ENCODE measurements at places on chromosomes 12 and 14.

- no peak for DNase-seq
Observed at GRCh38 chr14:55913324-55914025, 204.7 kb upstream of the PELI2 start.

GRCh38 chr14:91253795-91254323 is 9.4 kb upstream of the GPR68 start:
- no peak for DNase-seq

DNA sequence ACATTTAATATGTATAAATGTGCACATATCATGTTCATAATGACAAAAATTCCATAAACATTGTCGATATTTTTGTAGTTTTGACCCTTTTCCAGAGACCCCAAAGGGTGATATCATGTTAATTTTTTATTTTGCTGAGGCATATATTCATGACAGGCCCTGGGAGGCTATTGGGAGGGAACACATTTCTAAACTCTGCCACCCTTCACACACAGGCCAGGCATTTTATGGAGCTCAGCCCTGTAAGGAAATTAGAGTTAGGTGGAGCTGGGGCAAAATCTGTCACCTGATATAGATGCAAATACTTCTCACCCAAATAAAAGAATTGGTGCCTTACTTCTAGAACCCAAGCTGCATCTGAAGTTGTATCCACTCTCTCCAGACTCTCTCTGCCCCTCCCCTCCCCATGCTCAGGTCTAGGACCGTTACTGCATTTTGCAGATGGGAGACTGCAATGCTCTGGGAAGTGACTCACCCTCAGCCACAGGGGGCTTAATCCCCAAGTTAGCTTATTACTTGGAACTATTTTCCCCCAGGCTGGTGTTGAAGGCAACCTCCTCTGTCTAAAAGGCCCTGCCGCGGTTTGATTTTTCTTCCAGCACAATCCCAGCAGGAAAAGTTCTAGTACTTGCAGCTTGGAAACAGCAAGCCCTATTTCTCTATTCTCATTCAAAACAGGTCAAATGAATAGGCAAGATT is 238.9 kb downstream of the EMP1 start:
- no peak for DNase-seq

DNA sequence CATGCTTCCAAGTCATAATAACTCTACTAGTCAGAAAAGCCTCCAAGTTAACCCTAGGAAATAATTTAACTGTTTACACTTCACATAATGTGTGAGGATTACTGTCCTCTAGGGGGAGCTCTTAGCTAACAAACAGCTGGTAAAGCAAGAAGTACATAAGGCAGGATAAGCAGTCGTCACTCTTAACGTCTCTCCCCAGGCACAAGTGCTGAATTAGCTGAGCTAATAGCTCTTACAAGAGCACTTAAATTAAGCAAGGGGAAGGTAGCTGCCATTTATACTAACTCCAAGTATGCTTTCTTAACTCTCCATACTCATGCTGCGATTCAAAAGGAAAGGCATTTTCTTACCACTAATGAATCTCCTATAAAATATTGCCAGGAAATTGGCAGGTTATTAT is 79.3 kb upstream of the TSPAN11 start:
- peak; percentile 85 for DNase-seq

GRCh38 chr12:57740656-57741412 is 2.3 kb upstream of the AGAP2 start:
- peak; percentile 40 for DNase-seq

DNA sequence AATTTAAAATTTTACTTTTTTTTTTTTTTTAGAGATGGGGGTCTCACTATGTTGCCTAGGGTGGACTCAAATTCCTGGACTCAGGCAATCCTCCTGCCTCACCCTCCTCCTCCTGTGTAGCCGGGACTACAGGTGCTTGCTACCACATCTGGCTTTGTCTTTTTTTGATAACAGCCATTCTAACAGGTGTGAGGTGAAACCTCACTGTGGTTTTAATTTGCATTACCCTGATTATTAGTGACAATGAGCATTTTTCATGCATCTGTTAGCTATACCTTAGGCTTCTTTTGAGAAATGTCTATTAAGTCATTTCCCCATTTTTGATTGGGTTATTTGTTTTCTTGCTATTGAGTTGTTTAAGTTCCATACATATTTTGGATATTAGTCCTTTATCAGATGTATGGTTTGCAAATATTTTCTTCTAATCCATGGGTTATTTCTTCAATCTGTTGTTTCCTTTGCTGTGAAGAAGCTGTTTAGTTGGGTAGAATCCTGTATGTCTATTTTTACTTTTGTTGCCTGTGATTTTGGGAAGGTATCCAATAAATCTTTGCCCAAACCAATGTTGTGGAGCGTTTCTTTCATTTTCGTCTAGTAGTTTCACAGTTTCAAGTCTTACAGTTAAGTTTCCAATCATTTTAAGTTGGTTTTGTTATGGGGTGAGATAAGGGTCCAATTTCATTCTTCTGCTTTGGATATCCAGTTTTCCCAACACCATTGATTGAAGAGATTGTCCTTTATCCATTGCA is 86.1 kb downstream of the MYF5 start:
- DNase-seq: peak; percentile 53

GRCh38 chr12:95940514-95940913 is 1.9 kb downstream of the CCDC38 start:
- DNase-seq: no peak

DNA sequence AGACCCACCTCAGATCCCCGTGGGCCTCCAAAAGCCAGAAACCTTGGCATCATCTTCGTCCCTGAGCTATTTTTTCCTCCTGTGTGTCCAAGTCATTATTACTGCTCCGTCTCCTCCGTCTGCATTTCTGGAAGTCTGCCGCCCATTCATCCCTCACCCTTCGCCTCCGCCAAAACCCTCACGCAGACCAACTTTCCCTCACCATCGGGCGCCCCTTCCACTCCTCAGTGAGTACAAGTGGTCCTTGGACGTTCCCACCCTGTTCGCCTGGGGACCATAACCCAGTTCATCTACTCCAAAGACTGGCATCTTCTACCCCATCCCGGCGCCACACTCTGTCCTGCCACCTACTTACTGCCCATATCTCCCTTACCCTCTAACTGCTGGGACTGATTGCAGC is 3.7 kb upstream of the LTBP2 start:
- DNase-seq: no peak

GRCh38 chr12:123591702-123592481 is 7.5 kb downstream of the TMED2 start:
- no peak for DNase-seq

- DNase-seq: no peak
Observed at GRCh38 chr12:54437243-54437642, 18.2 kb upstream of the ITGA5 start.

DNA sequence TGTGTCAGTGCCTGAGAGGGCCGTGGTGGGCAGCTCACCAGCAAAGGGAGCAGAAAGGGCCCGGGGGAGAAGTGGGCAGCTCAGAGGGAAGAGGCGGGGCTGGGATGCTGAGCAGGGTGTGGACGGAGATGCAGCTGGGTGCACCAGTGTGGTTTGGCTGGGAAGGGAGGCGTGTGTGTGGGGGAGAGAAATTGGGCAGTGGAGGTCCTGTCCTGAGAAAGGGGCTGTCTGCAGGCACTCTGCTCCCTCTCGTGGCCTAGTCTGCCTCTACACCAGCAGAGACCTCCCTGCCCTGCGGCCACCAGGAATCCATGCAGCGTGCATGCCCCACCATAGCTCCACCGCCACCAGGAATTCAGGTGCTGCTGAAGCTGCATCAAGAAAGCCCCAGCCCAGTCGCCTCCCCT is 6.4 kb downstream of the TMEM121 start:
- DNase-seq: peak; percentile 55

DNA sequence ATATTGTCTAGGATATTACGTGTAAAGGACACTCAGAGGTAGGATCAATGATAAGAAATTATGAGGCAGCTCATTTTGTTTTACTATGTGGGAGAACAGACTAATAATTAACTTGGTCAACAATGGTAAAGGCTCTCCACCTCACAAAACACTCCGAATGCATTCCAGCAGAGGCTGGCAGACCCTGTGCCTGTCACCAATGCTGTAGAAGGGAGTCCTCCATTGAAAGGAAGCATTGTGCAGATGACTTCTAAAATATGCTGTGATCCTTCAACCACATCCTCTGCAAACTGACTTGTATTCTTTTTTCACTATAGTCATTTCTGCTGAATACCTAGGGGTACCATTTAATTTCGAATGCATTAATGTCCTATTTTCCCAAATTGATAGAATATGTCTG is 119.6 kb upstream of the EEA1 start:
- no peak for DNase-seq

DNA sequence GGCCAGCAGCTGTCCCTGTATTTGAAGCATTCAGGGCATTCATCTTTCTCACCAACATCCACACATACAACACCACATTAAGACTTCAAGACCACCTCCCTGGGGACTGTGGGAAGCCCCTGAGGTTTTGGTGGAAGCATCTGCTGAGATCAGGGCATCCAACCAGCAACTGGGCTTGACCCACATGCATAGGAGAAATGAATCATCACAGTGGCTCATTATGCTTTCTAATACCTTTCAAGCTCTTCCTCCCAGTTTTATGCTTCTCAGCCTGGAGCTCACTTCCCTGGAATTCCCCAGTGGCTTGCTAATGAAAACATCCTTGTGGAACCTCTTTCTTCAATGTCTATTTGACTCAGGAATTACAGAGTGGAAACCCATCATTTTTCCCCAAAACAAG is 21.4 kb upstream of the CMKLR1 start:
- DNase-seq: no peak

DNA sequence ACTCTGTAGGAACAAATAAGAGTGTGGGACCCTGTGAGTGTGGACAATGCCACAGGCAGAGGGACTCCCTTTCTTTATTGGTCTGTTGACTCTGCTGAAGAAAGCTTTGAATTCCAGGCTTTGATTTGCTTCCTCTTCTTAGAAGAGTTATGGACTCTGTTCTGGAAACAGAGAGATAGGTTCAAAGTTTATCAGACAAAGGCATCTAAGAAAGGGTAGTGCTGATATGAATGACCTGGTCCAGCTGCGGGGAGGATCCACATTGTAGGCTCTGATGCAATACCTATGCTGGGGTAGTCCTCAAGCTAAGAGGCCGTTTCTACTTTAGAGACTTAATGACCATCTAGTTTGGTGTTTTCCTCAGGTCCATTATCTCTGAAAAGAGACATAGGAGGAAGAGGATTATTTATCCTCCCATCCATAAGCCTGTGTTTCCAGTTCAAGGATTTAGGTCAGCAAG is 10.7 kb upstream of the IKZF4 start:
- DNase-seq: no peak

DNA sequence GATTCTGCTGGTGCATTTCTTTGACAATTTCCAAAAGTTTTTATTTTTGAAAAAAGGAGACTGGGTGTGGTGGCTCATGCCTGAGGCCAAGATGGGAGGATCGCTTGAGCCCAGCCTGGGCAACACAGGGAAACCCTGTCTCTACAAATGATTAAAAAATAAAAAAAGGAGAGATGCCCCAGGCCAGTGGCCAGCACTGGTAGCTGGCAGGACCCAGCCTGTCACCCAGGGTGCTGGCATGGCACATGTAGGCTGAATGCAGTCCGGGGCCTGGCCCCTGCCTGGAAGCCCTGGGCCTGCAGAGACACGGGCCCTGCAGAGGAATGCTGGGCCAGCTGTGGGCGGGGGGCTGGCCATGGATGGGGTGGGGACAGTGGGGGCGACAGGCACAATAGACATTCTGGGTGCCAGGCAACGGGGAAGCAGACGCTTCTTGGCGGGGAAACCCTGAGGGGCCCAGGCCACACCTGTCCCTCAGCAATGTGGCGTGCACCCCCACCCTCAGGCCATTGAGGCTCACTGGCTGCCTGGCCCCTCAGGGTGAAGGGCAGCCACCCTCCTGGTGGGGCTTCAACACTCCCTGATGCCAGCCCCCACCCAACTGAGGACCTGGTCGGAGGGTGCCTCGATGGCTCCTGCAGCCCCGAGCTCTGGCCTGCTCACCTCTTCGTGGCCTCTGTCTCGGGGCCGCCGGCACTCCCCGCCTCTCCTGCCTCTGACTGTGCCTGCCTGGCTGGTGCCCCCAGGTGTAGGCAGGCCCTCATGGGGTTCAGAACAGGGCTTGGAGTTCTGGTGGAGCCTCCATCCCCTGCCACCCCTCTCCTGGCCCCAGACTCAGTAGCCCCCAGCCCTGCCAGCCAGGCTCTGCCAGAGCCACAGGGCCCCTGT is 12.1 kb downstream of the TRMT61A start:
- DNase-seq: no peak

- no peak for DNase-seq
Observed at GRCh38 chr12:108811411-108812180, 45.8 kb downstream of the SSH1 start.

- peak; percentile 40 for DNase-seq
Observed at GRCh38 chr12:49055978-49056754, 4.4 kb downstream of the KMT2D start.

- DNase-seq: no peak
Observed at GRCh38 chr12:102054345-102054744, 7.4 kb downstream of the WASHC3 start.

DNA sequence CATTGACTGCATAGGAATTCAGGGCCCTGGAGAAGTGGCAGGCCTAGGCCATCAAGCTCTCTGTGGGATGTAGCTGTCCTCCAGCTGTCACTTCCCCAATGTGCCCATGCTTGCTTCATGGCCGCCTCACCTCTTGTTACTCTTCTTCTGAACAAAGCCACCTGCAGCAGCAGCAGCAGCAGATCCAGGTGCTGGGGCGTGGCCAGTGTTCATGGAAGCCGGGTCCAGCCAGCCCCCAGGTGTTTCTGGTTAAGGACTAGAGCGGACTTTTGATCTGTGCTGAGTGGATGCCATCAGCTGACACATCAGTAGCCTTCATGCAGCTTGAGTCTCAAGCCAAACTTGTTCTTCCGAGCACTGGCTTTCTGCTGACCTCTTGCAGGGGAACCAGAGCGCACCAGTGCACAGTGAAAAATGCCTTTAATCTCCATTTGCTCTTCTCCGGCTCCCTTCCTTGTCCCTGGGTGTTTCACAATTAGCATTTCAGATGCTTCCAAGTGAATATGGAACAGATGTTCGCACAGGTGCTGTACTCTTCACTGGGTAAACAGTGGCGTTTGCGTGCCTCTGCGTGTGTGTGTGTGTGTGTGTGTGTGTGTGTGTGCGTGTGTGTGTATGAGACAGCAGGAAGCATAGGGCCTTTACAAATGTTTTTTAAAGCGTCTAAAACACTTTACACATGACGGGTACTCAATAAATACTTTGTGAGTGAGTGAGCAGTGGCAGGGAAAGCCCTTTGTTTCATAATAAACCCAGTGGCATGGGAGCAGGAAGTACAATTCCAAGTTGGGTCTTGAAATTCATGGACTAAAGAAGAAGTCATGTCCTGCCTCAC is 20.1 kb downstream of the TPCN1 start:
- DNase-seq: no peak

- no peak for DNase-seq
Observed at GRCh38 chr12:120659151-120659525, 18.7 kb downstream of the CABP1 start.

GRCh38 chr14:57818511-57818910 is 47.4 kb downstream of the SLC35F4 start:
- no peak for DNase-seq

- DNase-seq: no peak
Observed at GRCh38 chr14:105069871-105070759, 4.9 kb upstream of the GPR132 start.

GRCh38 chr12:8037947-8038346 is 5.4 kb downstream of the FOXJ2 start:
- no peak for DNase-seq

- peak; percentile 18 for DNase-seq
Observed at GRCh38 chr12:107891967-107892366, 117.5 kb downstream of the ASCL4 start.
